ENCODE measurements at places on chromosomes 12 and 14.

DNA sequence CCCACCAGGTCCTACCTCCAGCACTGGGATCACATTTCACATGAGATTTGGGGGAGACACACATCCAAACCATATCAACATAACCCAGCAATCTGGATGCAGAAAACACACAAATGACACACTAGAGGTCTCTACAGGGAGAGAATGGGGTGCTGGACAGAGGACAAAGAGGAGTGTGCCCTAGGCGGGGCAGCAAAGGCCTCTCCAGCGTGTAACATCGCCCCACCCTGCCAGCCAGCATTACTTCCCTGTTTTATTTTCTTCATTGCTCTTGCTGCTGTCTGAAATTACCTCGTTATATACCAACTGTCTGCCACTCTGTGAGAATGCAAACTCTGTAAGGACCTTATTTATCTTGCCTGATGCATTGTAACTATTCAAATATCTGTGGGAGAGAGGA lies 61.1 kb downstream of the RIMBP2 start:
- no peak for DNase-seq

DNA sequence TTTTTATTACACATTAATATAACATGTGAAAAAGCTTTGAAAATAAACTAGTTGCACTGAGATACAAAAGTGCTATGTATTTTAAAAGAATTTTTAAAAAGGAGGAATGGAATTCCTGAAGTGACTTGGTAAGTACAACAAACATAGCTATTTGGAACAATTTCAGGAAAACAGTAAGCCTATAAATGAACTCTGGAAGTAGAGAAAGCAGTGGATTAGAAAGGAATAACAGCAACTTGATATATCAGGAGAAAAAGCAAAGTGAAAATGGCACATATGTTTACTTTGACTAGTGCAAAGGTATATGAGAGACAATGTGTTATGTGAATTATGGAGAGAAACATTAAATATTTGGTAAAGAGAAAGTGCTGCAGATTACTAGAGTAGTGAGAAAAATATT lies 811.7 kb downstream of the C12orf50 start:
- no peak for DNase-seq

- DNase-seq = no peak
Measured at GRCh38 chr12:101299931-101300330, 20.0 kb downstream of the UTP20 start.

DNA sequence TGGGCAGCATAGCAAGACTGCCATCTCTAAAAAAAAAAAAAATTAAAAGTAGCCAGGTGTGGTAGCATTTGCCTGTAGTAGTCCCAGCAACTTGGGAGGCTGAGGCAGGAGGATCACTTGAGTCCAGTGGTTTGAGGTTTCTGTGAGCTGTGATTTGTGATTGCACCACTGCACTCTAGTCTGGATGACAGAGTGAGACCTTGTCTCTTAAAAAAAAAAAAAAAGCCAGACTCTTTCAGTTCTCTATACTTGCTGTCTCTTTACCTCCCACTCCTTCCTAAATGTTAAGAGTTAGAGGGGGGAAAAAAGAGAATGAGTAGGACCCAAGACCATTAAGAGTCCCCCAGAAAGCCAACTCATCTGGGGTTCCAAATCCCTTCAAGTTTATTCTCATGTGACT lies 17.8 kb downstream of the EIF2S1 start:
- DNase-seq = no peak

DNA sequence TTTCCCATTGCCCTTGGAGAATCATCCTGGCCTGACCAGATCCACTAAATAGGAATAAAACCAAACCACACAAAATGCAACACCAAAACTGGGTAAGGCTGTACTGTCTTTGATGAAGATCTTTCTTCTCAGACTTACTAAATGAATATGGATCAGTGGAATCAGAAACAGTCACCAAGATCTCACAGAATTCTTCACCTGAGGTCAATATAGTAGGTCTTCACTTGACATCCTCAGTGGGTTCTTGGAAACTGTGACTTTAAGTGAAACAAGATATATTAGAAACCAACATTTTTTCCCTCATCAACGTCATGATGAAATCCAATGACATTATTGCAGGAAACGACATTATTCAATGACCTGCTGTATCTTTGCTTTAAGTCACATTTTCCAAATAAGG lies 526.2 kb downstream of the FUT8 start:
- no peak for DNase-seq

DNA sequence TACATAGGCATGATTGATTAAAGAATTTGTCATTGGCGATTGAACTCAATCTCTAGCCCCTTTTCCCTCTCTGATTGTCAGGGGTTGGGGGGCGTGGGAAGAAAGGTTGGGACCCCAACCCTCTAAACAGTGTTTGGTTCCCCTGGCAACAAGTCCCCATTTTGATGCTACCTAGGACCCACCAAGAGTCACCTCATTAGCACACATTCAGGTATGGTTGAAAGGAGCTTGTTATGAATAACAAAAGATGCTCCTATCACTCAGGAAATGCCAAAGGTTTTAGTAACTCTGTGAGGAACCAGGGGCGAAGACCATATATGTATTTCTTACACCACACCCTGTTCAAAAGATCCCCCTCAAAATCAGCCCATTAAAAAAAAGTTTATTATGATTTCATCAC lies 14.3 kb downstream of the RNF212B start:
- DNase-seq = no peak

GRCh38 chr12:121036810-121037326 lies 2.2 kb downstream of the OASL start:
- no peak for DNase-seq

DNA sequence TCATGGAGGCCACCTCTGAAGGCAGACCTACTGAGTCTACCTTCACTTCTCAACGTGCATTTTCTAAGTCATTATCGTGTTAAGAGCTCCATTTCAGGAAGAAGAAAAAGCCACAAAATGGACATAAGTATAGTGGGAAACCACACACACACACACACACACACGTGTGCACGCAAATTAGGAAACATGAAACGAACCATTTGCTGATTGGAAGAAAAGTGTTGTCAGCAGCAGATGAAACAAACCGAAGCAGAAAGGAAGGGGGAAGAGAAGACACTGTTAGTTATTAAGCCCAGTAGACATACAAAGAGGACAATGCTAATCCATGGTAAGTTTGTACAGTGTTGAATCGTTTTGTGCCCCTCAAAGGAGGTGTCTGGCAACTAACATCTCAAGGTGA lies 9.9 kb upstream of the VPS33A start:
- DNase-seq = no peak

GRCh38 chr14:36423430-36423829 lies 96.6 kb downstream of the NKX2-1 start:
- no peak for DNase-seq

- no peak for DNase-seq
Measured at GRCh38 chr14:51317373-51317772, 77.3 kb downstream of the TMX1 start.

DNA sequence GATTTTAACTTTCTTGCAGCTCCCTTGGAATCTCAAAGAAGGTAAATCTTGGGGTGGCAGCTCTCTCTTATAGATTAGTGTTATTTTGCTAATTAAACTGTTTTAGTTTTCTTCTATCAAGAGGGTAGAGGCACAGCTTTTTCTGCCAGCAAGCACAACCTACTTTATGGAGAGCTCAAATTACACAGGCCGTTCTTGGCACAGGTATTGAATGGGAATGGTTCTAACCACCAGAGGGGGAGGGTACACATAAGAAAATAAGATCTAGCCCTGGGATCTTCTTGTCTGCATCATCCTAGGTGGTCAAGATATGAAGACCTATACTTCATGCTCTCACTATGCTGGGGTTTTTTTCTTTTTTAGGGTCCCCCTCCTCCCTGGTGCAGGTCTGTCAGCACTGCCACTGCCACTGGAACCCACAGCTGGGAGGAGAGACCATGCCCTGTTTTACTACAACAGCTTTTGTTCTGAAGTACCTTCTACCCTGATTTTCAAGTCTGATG lies 48.6 kb upstream of the STAC3 start:
- no peak for DNase-seq

DNA sequence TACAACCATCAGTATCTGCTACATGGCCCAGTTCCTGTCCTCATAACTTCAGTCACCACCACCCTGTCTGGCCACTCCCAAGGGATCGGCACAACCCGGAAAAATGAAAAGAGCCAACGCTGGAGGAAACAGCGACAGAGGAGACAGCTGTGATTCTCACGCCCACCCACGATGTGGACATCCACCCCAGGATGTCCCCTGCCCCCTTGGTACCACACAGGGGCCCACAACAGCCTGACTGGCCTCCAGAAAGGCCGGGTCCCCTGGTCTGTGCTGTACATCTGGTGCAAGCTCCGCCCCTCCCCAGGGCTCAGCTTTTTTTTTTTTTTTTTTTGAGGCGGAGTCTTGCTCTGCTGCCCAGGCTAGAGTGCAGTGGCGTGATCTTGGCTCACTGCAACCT lies 12.5 kb downstream of the RPS6KL1 start:
- no peak for DNase-seq

GRCh38 chr14:60509438-60510253 lies 700 bp downstream of the SIX6 start:
- DNase-seq = no peak

DNA sequence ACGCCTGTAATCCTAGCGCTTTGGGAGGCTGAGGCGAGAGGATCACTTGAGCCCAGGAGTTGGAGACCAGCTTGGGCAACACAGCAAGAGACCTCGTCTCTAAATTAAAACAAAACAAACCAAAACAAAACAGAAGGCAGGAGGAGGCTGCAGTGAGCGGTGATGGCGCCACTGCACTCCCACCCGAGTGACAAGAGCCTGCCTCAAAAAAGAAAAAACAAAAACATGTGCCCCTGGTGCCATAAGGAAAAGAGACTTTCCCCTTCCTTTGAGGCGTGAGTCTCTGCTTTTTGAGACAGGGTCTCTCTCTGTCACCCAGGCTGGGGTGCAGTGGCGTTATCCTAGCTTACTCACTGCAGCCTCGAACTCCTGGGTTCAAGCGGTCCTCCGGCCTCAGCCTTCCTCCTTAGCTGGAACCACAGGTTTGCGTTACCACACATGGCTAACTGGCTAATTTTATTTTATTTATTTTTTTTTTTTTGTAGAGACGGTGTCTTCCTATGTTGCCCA lies 9.0 kb upstream of the EAPP start:
- DNase-seq = no peak

DNA sequence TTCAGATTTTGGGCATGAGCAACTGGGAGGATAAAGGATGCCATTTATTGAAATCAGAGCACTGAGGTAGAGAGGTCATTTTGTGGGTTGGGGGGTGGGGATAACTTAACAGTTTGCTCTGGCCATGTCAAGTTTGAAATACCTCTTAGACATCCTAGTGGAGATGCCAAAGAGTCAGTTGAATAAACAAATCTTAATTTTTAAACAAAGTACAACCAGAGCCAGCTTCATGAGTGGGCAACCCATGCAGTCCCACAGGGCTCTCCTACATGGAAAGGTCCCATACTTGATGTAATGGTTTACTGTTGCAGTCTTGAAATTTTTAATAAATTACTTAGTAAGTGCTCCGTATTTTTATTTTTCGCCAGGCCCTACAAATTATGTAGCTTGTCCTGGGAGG lies 81.2 kb downstream of the ANO4 start:
- DNase-seq = no peak

- DNase-seq = no peak
Measured at GRCh38 chr12:47188576-47189441, 109.0 kb upstream of the AMIGO2 start.

- no peak for DNase-seq
Measured at GRCh38 chr12:2284321-2284813, 231.6 kb downstream of the CACNA1C start.

DNA sequence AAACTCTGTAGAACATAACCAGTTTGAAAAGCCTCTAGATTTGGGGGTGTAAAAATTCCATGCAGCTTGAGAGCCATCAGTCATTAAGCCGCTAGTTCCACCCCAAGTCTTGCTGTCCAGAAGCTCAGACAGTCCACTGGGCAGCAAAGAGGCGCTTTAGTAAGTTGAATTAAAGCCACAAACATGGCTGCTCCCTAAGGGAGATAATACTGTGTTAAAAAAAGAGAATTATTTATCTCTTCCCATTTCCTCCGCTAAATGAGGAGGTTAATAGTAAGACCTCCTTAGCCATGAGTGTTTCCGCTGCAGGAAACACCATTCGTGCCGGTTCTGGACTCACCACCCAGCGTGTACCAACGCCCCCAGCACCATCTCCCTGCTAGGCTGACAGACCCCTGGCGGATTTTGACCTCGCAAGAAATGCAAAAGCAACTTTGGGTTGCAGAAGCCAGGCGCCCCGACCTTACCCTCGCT lies 536 bp downstream of the TM7SF3 start:
- no peak for DNase-seq

DNA sequence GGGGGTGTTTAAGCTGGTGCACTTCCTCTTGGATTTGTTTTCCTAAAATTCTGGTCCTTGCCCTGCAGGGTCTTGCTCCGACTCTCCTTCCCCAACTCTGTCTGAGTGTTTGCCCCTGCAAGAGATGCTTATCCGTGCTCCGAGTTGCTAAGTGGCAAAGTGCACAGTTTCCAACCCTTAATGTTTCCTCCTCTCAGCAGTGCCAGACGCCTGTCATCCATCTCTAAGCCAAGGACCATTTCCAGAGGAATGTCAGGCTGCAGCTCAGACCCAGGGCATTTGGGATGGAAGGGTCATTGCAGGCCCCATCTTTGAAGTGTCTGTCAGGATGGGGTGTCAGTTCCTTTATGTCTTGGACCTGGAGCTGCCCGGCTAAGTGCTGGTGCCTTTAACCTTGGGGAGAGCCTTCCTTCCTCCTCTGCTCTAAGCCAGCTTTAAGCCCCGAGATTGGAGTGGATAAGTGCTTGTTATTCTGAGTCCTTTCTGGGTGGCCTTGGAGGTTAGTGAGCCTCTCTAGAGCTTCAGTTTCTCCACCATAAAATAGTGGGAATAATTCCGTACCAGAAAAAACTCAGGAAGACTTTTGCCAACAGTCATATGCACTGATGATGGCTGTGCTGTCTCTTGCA lies 15.0 kb downstream of the WNT5B start:
- no peak for DNase-seq

DNA sequence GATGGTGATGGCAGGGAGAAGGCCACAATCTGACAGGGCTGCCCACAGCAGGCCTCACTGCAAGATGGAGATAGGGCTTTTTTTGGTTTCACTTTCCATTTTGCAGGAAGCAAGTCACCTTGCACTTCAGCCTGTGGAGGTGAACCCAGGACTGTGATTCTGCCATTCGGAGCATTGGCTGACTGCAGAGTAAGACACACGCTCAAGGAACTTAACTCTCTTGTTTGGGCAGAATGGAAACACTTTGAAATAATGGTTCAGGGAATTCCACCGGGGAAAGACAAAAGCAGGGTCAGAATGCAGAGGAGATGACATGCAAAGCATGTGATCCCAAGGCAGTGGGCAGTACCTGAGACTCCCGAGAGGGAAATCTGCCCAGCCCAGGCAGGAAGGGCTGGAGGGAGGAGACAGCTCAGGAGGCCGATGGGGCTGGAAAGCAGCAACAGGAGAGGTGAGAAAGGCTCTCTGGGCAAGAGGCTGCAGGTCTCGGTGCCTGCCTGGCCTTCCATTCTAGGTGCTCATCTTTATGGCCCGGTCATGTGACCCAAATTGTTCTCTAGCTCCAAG lies 58.7 kb upstream of the PRMT8 start:
- no peak for DNase-seq

- no peak for DNase-seq
Measured at GRCh38 chr12:119204131-119204530, 25.4 kb downstream of the HSPB8 start.

- DNase-seq = no peak
Measured at GRCh38 chr12:76241371-76241770, 106.8 kb downstream of the BBS10 start.

All from amygdala (tissue), 56 donors.